CD8-positive, alpha-beta memory T cell (primary cell): ENCODE measurements at places on chromosomes 16 and 17.
A peak's percentile ranks its signal among the peaks of the same experiment; 100 is the strongest.

DNA sequence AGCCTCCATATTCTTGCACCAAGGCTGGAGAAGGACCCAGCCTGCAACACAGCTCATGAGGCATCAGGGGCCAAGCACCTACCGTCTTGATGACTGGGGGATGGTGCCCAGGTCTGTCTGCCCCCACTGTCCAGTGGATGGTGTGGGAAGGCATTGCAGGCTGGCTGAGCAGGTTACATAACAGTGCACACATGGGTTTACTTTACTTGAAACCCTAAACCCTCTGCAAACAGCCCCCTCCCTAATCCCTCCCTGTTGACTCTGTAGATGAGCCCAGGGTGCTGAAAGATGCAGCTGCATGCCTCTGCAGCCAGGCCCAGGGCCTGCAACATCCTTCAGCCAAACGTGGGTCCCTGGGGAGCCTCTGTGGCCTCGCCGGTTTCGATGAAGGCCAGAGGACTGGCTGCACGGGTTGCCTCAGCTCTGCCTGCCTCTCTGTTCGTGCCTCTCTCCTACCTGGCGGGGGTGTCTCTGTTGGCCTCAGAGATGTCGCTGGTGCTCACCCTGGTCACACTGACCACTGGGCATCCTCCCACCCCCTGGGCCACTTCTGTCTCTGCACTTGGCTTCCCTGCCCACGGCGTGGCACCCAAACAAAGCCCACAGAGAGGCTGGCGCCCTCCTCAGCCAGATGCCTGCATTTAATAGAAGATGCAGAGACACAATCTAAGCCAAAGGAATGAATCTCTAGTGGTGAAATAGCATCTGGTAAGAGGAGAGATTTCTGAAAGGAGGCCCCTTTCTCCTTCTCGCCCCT is 95.1 kb downstream of the METRNL start:
- no peak for DNase-seq

GRCh38 chr16:72072514-72073342 is 9.7 kb downstream of the HPR start:
- no peak for DNase-seq

DNA sequence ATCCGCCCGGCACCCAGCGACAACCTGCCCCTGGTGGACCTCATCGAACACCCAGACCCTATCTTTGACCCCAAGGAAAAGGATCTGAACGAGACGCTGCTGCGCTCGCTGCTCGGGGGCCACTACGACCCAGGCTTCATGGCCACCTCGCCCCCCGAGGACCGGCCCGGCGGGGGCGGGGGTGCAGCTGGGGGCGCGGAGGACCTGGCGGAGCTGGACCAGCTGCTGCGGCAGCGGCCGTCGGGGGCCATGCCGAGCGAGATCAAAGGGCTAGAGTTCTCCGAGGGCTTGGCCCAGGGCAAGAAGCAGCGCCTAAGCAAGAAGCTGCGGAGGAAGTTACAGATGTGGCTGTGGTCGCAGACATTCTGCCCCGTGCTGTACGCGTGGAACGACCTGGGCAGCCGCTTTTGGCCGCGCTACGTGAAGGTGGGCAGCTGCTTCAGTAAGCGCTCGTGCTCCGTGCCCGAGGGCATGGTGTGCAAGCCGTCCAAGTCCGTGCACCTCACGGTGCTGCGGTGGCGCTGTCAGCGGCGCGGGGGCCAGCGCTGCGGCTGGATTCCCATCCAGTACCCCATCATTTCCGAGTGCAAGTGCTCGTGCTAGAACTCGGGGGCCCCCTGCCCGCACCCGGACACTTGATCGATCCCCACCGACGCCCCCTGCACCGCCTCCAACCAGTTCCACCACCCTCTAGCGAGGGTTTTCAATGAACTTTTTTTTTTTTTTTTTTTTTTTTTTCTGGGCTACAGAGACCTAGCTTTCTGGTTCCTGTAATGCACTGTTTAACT is 1.0 kb downstream of the NOG start:
- no peak for DNase-seq

DNA sequence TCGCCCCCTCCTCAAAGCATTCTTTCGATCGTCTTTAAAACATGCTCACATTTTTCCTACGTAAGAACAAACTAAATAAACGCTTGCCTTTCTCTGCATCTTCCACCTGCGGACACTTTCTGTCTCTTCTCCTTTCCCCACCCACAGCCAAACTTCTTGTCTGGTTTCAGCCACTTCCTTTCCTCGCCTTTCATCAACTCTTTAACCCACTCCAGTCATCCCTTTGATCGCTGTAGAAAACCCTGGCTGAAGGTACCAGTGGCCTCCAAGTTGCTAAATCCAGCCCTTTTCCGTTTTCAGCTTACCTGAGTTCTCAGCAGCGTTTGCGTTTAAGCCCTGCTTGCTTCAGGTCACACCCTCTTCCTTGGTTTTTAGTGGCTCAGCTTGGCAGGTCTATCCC is 483 bp downstream of the RPA1 start:
- peak; percentile 47 for DNase-seq

- no peak for DNase-seq
Observed at GRCh38 chr17:65230040-65230439, 92.9 kb downstream of the RGS9 start.

- DNase-seq, result peak; percentile 22
Observed at GRCh38 chr17:51119415-51120356, 982 bp downstream of the SPAG9 start.

- DNase-seq, result no peak
Observed at GRCh38 chr17:39866013-39866730, 1.8 kb upstream of the ZPBP2 start.

DNA sequence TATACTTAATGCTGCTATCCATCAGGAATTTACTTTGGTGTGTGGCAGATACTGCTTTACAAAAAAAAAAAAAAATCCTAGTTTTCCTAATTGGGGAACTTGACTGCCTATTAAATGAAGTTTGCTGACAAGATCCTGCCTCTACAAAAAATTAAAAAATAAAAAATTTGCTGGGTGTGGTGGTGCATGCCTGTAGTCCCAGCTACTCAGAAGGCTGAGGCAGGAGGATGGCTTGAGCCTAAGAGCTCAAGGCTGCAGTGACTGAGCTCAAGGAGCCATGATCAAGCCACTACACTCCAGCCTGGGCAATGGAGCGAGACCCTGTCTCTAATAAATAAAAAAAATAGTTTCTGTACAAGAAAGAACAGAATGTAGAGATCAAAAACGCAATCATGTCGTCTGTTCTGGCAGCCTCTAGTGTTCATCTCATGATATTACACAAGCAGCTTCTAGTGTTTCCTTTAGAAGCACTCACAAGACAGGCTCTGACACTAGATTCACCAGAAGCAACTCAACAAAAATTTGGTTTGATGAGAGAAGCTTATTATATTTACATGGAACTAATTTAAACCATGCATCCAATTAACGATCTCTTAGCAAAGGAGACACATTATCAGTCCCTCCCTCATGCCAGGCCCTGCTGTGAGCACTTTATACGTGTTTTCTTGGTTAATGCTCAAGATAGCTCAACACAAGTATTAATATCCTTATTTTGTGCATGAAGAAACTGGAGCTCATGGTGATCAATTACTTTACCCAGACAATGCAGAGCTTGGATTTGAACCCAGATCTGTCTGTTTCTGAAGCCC is 6.8 kb upstream of the KRTAP17-1 start:
- no peak for DNase-seq

DNA sequence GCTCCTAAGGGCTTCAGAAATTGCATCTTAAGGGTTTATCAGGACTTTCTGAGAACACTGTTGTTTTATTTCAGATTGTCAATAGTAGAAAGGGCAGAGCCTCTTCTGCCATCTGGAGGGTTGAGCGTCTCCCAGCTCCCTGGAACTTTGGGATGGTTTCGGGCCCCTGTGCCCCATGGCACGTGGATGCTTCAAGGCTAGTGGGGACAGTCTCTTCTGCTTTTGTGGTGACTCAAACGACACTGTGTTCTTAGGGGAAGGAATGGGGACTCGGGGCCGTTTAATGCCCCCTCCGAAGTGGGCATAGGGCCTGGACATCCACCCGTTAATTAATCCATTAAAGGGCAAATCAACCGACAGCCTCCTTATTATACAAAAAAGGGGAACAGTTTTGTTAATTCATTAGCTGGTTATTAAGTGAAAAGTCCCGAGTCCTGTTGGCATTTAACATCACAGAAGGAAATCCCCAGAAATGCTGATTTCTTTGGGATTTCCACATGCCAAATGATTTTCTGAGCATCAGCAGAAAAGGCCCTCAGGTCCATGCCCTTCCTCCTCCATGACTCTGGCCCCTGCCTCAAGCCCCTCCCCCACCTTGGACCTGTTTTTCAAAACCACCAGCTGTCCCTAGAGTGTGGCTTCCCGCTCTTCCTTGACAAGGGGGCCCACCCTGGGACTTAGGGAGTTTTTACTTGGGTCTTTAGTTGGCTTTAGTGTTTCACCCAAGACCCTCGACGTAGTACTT is 68.7 kb downstream of the ARSG start:
- no peak for DNase-seq

- DNase-seq, result no peak
Observed at GRCh38 chr17:39699818-39700147, at the start of gene ERBB2. ERBB2 (plus strand) TSS chr17:39700064; CDS start chr17:39700239, 175 bp downstream.

DNA sequence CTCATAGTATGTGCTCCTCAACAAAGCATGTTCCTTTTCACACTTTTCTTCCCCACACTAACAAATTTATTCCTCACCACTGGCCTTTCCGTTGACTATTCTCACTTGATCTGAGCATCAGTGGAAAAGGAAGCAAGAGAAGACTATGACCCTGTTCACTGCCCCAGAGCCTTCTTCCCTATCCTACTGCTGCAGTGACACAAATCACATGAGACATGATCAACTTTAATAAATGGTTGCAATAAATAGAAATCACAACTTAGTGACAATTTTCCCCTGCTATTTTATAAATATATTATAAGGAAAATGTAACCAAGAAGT is 438.7 kb upstream of the SOX9 start:
- DNase-seq, result no peak

GRCh38 chr16:86476956-86477534 is 33.3 kb upstream of the FOXF1 start:
- no peak for DNase-seq

- no peak for DNase-seq
Observed at GRCh38 chr17:57563958-57564357, 181.1 kb downstream of the CCDC182 start.

DNA sequence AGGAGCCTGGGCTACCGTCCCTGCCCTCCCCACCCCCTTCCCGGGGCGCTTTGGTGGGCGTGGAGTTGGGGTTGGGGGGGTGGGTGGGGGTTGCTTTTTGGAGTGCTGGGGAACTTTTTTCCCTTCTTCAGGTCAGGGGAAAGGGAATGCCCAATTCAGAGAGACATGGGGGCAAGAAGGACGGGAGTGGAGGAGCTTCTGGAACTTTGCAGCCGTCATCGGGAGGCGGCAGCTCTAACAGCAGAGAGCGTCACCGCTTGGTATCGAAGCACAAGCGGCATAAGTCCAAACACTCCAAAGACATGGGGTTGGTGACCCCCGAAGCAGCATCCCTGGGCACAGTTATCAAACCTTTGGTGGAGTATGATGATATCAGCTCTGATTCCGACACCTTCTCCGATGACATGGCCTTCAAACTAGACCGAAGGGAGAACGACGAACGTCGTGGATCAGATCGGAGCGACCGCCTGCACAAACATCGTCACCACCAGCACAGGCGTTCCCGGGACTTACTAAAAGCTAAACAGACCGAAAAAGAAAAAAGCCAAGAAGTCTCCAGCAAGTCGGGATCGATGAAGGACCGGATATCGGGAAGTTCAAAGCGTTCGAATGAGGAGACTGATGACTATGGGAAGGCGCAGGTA is 762 bp downstream of the CDK12 start:
- DNase-seq, result no peak

- no peak for DNase-seq
Observed at GRCh38 chr16:27511657-27512448, 37.9 kb downstream of the GTF3C1 start.

DNA sequence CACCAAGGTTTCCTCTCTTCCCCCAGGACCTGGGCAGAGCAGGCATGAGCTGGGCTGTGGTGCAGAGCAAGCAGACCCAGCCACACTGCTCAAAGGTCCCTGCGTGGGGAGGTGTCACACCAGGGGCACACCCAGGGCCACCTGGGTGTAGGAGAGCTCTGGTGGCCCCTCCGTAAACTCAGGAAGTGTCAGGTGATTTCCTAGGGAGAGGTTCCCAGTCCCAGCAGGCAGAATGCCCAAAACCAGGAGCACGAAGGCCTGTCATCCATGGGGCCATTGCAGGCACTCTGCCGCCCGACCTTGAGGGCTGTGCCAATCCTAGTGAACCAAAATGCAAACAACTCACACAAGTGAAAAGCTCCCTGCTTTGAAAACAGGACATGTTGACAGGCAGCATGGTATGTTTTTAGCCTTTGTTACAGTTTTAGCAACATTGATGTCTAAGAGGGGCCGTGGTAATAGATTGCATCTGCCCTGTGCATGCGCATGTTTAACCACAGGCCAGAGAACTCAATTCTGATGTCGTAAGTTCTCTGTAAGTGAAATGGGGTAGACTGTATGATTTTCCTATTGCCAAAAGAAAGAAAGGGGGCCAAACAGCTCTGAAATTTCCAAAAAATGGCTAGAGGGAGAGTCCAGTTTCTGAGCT is 21.3 kb downstream of the CIBAR2 start:
- peak; percentile 12 for DNase-seq

DNA sequence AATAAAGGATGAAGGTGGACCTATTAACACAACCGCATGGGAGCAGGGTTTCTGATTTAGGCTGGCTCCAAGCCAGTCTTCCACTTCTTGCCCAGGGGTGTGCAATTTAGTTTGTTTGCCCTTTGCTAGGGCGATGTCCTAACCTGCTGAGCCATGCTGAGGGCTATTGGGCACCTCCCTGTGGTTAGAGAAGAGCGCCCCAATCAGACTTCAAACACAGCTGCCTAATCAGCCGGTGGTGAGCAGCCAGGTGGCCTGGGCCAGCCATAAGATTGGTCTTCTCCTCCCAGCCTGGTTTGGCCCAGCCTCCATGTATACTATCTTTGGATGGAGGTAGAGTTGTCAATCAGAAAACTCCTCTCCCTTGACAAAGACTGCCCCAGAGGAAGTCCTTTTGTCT is 15.7 kb downstream of the TMEM94 start:
- no peak for DNase-seq

DNA sequence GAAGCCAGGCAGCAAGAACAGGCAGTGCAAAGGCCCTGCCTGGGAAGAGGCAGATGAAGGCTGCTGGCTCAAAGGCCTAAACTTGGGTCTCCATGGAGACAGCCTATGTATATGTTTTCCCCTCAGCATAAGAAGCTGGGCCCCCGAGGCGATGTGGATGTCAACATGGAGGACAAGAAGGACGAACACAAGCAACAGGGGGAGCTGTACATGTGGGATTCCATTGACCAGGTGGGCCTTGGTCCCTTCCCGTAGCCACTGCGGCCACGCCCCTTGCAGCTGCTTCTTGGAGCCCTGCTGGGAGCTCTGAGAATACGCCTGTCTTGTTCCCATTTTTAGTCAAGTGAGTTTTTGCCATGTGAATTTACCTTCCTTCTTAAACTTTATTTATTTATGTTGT is 106.0 kb downstream of the SDR42E1 start:
- no peak for DNase-seq

- DNase-seq, result no peak
Observed at GRCh38 chr16:72126429-72126765, 32.8 kb downstream of the DHX38 start.
